ENCODE measurements at places on chromosomes 13 and 19.

- no peak for DNase-seq
Observed at GRCh38 chr19:43532571-43532961, 422 bp upstream of the ZNF575 start.

DNA sequence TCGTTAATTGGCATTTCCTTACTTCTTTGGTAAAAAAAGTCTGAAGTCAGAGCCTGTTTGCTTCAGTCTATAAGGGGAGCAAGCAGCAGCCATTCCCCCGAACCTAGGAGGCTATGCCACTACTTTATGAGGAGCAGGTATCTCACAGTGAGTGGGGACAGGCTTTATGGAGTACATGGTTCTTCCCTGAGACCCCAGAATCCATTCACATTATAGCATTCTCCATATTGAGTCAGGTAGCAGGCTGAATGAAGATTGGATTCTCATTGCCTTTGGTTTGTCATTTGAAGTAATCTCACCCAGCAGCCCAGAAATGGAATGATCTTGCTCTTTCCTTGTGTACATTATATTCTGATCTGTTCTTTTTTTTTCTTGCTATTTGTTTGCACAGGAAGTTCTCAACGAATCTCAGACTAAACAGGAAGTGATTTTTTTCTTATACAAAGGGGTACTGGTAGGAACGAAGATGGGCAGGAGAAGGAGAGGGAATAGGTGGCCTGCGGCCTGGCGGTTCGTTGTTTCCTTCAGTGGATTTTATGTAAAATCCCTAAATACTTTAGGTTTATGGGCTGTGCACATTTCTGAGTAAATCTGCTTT lies 74.4 kb downstream of the ARHGAP35 start:
- no peak for DNase-seq

DNA sequence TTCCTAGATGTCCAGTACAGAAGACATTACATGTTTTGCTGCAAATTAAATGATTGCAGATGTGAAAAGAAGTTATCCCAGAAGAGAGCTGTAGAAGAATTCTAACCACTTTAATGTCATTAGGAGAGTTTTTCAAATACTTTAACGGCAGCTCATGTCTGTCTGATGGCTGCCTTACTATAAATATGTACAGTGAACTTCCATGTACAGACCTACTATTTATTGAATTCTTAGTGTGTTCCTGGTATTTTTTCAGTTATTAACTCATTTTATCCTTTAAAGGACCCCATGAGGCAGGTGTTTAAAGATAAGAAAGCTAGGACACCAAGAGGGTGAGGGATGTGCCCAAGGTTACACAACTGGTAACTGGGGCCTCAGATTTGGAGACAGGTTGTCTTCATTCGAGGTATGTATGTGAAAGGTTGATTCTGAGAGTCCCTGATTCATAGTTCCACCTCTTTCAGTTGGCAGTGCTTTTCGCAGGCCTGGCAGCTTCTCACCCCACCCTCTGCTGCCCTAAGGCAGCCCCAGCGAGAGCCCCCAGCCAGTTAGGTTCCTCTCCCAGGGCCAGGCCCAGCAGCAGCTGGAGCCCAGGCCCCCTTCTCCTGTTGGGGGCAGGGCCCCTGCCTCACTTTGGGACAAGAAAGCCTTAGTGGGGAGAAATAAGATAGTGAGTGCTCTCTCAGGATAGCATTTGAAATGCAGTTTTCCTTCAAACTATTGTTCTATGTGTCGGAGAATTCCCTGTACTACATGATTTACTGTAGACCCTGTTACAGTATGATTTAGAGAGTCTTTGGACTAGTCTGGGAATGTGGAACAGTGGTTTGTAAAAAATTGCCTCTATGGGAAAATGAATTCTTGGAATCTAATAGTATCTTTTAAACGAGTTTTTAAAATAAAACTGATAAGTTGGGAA lies 67.7 kb upstream of the TEX29 start:
- no peak for DNase-seq

GRCh38 chr13:56356690-56357089 lies 784.0 kb upstream of the PRR20A start:
- DNase-seq: no peak

DNA sequence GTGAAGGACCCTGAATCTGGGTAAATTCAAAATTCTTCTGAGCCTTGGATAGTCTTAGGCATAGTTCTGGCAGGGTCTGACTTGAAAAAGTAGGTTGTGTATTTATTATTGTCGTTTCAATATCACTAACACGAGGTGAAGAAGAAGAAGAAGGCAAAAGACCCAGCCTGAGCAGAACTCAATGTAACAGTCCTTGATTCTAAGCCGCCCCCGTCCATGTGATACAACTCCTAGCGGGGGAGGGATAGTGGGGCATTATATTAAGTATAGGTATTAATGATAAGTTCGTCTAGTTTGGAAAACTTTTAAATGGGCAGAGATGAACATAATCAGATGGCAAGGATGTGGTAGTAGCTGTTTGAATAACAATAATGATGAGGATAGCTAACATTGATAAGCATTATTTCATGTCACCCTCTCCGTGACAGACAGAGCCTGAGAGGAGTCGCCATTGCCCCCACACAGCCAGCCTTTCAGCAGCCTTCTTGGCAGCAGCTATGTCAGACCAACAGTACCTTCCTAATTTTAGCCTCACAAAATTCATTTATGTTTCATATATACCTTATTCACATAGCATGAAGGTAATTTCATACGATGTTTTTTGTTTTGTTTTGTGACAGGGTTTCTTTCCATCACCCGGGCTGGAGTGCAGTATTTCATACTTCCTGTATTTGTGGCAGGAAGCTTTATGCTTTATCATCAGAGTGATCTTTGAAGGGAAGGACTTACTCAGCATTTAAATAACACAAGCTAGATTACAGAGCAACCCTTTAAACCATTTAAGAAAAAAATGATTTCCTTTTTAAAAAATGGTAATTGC lies 64.4 kb upstream of the NPAS1 start:
- DNase-seq: no peak

DNA sequence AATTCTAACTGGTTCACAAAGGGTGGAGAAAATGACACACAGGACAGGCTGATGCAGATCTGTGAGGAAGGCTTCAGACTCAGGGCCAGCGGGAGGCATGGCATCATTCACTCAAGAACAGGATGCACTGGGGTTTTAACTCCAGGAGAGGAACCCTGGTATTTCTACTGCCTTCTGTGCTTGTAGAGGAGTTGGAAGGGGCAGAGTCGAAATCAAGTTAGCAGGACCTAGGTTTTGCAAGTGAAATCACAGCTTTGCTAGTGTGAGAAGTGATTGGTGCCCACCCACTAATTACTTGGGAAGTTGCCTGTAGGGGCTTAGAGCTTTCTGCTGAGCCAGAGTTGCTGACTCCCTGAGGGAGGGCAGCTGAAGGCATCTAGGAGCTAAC lies 92.7 kb downstream of the AKAP11 start:
- DNase-seq: no peak

All from non-pigmented ciliary epithelial cell (primary cell).